T-helper 9 cell (primary cell): ENCODE measurements at places on chromosomes 1 and 21.

DNA sequence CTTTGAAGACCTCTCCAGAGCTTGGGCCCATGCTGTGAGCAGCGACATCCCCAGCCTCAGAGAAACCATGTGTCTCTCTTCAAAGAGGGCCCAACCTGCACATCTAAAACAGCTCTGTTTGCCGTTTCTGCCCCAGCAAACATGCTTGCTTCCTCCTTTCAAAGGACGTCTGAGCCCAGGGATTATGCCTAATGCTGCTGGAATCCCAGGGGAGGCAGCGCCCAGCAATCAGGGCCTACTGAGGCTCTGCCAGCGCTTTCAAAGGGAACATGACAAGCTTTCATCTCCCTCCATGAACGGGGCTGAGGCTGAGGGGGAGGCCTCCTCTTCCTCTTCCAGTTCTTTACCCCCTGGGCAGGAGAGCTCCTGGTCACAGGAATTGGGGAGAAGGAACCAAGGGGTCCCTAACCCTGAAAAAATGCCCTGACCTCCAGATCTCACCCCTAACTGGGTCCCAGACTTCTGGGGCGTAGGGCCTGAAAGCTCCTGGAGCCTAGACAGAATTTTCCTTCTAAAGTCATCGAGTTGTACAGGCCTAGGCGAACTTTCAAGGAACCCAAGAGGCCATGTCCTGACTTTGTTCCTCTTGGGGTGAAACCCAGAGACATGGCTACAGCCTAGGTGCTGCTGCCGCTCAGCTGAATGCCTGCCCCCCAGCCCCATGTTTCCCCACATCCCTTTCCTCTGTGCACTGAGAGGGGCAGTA is 13.4 kb upstream of the ASCL5 start:
- no peak for DNase-seq

DNA sequence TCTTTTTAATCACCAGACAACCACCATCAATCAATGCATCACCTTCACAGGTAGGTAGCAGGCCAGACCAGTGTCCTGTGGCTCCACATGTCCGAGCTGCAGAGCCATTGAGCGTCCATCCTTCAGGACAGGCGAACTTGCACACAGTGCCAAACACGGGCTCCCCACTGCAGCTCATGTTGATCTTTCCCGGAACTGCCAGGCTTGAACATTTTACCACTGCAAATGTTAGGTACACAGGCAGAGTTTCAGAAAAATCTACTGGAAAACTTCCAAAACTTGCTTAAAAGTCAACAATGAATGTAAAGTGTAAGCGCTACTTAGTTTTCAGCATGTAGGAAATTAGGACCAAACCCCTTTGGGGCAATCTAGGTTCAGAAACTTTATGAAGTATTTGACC is 6.6 kb downstream of the SELE start:
- no peak for DNase-seq

DNA sequence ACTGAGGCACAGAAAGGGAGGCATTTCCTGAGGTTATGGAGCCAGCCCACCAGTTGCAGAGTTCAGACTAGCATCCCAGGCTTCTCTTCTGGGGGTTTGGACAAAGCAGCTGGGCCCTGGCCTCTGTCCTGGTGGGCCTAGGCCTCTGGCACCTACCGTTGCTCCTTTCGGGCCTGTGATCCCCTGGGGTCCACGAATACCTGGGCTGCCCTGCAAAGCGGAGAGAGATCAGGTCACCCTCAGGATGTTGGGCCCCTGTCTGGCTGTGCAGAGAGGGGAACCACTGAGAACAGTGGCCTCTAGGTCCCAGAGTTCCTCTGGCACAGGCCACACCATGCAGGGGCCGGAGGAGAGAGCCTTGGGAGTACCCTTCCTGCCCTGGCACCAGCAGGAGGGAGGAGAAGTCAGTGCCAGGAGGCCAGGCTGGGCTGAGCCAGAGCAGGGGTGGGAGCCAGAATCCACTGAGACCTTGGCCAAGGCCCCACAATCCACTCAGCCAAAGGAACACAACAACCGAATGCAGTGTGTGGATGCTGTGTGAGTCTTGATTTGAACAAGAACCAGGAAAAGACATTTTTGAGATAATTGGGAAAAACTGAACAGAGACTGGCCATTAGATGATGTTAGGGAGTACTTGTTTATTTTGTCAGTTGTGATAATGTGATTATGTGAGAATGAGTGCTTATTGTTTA is 8.9 kb downstream of the COL9A2 start:
- no peak for DNase-seq

- DNase-seq: no peak
Observed at GRCh38 chr1:9228609-9229008, 6.0 kb upstream of the H6PD start.
